Activated CD4-positive, alpha-beta memory T cell treated with anti-CD3 and anti-CD28 coated beads, Interleukin-2, amount 10 ng/mL, durations not matched to agents 7 days and 5 days (primary cell): ENCODE measurements at places on chromosomes 3 and 15. TPM values are rescaled to one million over a fixed set of nuclear protein-coding genes. Genes with fewer than 3 reads are reported as not detected.

- DNase-seq, result no peak
Observed at GRCh38 chr3:68931406-68932149, 769 bp downstream of the TAFA4 start.

The FBXW12 gene
- total RNA-seq, result not detected

The ZNF662 gene
- 0.10 TPM for total RNA-seq

- no peak for DNase-seq
Observed at GRCh38 chr3:42052484-42053351, 38.4 kb upstream of the TRAK1 start.

- DNase-seq, result no peak
Observed at GRCh38 chr3:118529554-118529953, 505.1 kb downstream of the IGSF11 start.

- no peak for DNase-seq
Observed at GRCh38 chr15:67854358-67854757, 14.5 kb upstream of the RNU6-1 start.

- no peak for DNase-seq
Observed at GRCh38 chr3:42134867-42135464, 43.8 kb downstream of the TRAK1 start.

DNA sequence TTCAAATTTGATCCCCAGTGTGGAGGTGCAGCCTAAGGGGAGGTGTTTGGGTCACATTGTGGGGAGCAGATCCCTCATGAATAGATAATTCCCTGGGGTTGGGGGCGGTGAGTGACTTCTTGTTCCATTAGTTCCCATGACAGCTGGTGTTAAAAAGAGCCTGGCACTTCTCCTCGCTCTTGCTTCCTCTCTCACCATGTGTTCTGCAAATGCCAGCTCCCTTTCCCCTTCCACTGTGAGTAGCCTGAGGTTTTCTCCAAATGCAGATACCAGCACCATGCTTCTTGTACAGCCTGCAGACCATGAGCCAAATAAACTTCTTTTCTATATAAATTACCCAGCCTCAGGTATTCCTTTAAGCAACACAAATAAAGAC lies 23.1 kb downstream of the RIOX2 start:
- DNase-seq, result no peak

The PRKCI gene
- total RNA-seq, result 25.7 TPM

GRCh38 chr15:91369823-91370222 lies 269.8 kb downstream of the SV2B start:
- DNase-seq, result no peak

DNA sequence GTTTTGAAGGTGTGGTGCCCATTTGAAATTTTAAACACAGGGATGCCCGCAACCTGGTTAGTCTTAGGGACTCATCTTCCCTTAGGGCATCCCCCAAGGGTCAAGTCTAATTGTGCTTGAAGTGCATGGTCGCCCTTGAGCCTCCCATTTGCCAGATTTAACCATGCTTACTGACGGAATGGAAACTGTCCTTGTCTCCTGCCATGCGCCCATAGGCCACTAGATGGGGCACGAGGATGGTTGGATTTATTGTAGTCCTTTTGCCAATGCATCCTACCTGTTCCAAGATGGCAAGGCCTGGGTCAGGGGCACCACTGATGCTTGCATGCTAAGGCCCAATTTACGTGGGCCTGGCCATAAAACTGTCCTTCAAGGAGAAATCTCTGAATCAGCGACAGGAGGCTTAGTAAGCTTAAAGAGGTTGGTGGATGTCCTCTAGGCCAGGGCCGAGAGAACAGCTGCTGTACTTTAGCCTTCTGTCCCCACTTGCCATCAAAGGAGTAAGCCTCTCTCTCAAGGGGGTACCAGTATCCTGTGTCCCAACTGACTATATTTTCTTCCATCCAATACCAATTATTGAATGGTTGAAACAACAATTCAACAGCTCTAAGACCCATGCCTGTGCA lies 355.4 kb downstream of the OTOL1 start:
- peak; percentile 30 for DNase-seq

- no peak for DNase-seq
Observed at GRCh38 chr3:25294169-25294805, 133.8 kb upstream of the RARB start.

- no peak for DNase-seq
Observed at GRCh38 chr15:89002281-89002761, 85.9 kb upstream of the ABHD2 start.

DNA sequence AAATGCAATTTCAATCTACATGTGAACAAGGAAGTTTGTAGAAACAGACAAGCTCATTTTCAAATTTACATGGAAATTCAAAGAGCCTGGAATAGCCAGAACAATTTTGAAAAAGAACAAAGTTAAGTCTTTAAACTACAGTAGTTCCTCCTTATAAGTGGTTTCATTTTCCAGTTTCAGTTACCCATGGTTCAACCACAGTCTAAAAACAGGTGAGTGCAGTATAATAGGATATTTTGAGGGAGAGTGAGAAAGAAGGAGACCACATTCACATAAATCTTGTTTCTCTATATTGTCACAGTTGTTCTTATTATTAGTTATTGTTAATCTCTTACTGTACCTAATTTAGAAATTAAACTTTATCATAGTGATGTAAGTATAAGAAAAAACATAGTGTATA lies 45.8 kb upstream of the FOXB1 start:
- no peak for DNase-seq

DNA sequence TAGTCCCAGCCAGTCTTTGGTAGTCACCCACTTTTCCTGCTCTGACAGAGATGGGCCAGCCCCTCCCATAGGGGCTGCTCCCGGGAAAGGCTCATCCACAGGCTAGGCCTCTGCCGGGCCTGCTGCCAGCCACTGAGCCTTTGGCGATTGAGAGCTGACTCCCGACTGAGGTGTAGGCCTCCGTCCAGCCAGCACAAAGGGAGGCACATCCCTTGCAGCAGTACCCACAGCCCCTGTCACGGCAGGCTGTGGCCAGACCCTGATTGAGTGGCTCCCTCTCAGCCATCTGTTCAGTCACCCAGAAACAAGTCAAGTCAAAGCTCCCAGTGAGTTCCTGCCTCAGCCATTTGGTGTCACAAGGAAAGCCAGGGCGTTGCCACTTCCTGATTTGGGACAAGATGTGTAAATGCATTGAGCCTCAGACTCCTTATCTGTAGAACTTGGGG lies 6.2 kb upstream of the PAK6 start:
- no peak for DNase-seq

DNA sequence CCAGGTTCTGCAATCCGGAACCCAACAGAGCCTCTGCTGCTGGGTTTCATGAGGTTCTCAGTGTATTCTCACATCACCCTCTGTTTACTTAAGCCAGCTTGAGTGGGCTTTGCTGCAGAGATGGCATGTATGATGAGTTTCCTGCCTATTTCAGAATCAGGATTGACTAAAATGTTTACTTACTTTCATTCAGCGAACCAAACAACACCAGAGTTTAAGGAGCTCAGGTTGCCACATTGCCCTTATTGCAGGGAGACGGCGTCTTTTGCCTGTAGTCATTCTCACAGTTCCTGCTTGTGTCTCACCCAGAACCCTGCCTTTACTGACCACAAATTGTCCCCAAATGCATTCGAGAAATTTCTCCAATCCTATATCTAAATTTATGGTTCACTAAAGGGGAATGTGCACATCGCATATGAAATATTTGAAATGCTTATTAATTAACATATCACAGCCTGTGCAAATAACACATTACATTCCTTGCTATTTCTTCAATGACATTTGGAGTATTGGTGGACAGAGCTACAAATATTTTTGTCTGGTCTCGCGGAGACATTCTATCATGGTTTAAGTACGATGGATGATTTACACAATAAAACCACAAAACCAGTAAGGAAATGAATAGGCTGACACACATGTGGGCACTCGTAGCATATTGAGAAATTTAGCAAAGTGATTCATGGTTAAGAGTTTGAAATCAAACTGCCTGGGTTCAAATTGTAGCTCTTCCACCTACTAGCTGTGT lies 377.2 kb upstream of the CFAP20DC start:
- DNase-seq, result no peak

DNA sequence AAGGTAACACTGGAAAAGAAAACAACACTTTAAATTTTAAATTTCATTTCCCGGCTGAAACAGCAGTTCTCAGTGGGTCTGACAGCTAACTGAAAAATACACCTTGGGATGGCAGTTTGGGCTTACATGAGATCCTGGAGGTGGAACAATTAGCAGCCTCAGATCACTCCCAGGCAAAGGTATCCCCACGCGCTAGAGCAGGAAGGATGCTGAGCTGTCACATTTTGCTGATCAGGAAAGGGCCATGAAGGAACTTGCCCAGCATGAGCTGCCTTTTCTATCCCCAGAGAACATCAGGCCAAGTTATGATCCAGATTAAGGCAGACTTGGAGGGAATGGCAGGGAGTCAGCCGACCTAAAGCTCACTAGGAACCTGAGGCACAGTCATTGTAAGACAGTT lies 204.8 kb upstream of the SLC2A2 start:
- no peak for DNase-seq

The TM4SF1 gene
- total RNA-seq, result not detected

DNA sequence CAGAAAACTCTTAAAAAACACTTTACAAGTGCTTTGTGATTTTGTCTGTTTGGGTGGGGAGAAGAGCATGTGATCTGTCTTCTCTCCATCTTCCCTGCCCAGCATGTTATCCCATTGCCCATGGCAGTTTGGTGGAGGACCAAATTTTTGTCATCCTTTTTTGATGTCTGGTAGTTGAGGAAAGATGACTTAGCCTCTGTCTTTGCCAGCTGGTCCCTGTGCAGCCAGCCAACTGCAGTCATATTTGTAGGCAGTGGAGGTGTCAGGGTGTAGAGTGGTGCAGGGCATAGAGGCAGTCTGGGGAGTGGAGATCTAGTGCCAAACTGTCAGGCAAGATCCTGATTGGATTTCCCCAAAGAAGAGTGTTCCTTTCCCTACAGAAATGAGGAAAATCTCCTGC lies 40.7 kb downstream of the GASK1A start:
- DNase-seq, result no peak

DNA sequence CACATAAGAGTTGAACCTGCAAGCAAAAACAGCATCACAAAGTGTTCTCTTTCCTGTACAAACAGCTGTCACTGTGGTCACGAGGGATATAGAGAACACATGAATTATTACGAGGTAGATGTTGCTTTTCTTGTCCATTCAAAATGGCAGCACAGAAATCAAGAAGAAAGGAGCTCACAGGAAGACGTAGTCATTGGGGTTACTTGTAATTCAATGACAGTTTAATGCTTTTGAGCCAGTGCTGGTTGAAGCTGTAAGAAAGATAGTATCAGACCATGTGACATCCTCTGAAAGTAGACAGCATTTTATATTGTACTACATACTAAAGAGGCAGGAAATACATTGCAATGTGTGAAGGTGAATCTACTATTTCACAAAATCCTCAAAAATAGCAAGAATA lies 140.4 kb downstream of the ABI3BP start:
- no peak for DNase-seq

DNA sequence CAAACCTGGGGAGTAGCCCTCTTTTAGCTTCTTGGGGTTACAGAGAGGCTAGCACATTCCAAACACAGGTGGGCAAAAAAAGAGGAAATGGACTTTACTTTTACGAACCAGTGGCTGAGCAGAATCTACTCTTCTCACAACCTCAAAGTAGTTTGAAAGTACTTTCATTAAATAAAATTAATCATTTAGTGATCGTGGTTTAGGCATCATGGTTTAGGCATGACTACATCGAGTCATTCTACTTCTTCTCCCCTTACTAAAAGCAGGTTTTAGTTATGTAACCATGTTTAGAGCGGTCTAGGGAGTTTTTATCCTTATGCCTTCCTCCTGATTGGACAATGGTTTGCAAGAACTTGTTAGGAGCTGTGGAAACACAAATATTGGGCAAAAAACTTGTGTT lies 2.5 kb upstream of the GREM1 start:
- no peak for DNase-seq

DNA sequence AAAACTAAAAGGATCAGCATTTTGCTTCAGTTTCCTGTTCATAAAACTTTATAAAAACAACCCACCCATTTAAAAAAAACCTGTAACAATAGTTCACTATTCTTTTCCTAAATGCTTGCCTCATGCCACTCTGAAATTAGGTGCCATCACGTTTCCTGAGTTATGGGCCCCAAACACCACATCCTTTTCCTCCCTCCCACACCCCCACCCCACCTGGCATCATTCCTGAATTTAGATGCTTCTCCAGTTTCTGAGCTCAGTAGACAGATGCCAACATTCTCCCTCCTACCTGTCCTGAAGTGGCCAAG lies 11.9 kb upstream of the ARHGEF3 start:
- DNase-seq, result no peak

The LRTM1 gene
- not detected for total RNA-seq

The CHST2 gene
- total RNA-seq, result 1.4 TPM
